ENCODE measurements at places on chromosomes 11 and 22. TPM values are rescaled to one million over a fixed set of nuclear protein-coding genes. Genes with fewer than 3 reads are reported as not detected.

The TSGA10IP gene
- not detected for total RNA-seq

The LRRC74B gene
- not detected for total RNA-seq

The POU2AF2 gene
- total RNA-seq, result not detected

The RTN4RL2 gene
- total RNA-seq, result not detected

The GNAZ gene
- 0.43 TPM for total RNA-seq

The JAM3 gene
- total RNA-seq, result 90.6 TPM

The ALDH3B1 gene
- total RNA-seq, result 22.0 TPM

The C11orf86 gene
- not detected for total RNA-seq

The SYT9 gene
- 0.43 TPM for total RNA-seq

The HBG2 gene
- not detected for total RNA-seq

The PAX6 gene
- not detected for total RNA-seq

The MMP13 gene
- total RNA-seq, result 0.14 TPM

The PHETA2 gene
- 17.0 TPM for total RNA-seq

The SELENOM gene
- 256 TPM for total RNA-seq

The TSSK2 gene
- total RNA-seq, result not detected

The AQP11 gene
- total RNA-seq, result 0.88 TPM

The KRTAP5-11 gene
- not detected for total RNA-seq
